ENCODE measurements at places on chromosomes 6 and 20. TPM values are rescaled to one million over a fixed set of nuclear protein-coding genes. Genes with fewer than 3 reads are reported as not detected.
A peak's percentile ranks its signal among the peaks of the same experiment; 100 is the strongest.

DNA sequence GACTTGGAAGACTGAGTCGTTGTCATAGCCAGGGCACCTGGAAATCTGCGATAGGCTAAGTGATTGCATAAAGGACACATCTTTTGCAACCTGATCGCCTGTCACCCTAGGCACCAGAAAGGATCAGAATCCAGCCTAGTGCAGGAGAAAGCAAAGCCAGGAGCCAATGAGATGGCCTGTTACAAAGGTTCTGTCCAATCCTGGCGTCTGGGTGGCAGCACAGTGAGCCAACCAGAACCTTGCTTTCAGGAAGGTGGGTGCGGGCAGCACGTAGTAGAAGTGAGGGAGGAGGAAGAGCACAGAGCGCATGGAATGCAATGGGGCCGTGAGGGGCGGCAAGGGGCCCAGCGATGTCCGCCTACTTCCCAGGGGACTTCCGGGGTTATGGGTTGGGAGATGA, 120.4 kb upstream of the GGTLC1 start:
- peak; percentile 17 for ATAC-seq

DNA sequence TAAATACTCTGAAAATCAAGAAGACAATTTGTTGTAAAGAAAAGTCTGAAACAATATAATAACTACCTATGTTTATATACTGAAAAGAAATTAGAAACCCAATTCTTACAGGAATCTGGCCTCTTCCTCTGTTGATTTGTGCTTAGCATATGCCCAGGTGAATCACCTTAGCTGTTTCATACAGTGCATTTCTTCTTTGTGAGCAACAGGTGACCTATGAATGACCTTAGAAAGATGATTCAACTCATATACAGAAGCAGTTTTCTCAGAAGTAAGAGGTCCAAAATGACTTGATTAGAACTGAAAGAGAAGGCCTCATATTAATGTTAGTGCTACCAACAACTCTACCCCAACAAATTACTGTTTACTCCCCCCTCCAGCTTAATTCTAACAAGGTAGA, 419.5 kb upstream of the ID4 start:
- ATAC-seq = peak; percentile 92

- ATAC-seq = no peak
Observed at GRCh38 chr20:61052195-61052750, 199.8 kb upstream of the CDH4 start.

- ATAC-seq = no peak
Observed at GRCh38 chr6:15342114-15342513, 96.2 kb downstream of the JARID2 start.

DNA sequence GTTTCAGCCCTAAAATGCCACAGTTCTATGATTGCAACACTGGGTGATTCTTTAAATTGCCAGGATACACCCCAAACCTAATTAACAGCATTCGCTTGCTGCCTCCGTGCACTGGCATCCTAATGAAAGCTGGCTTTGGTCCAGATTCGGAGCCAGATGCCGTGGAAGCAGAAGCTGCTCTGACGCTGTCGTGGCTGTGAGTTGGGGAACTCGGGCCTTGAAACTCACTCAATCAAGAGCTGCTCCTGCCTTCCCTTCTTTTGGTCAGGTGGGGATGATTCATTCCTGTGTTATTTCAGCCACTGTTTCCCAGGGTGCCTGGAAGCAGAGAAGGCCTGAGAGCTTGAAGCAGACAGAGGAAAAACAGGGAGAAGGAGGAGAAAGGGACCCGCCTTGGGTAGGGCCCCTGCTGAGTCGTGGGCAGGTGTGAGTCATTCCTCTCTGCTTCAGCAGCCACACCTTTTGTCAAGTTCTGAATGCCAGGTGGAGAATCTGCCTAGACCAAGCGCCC, 36.2 kb upstream of the DSP start:
- ATAC-seq = peak; percentile 93

- no peak for ATAC-seq
Observed at GRCh38 chr6:16130437-16130891, 1.6 kb downstream of the MYLIP start.

GRCh38 chr6:157904999-157905398, 76.7 kb upstream of the SYNJ2 start:
- no peak for ATAC-seq

DNA sequence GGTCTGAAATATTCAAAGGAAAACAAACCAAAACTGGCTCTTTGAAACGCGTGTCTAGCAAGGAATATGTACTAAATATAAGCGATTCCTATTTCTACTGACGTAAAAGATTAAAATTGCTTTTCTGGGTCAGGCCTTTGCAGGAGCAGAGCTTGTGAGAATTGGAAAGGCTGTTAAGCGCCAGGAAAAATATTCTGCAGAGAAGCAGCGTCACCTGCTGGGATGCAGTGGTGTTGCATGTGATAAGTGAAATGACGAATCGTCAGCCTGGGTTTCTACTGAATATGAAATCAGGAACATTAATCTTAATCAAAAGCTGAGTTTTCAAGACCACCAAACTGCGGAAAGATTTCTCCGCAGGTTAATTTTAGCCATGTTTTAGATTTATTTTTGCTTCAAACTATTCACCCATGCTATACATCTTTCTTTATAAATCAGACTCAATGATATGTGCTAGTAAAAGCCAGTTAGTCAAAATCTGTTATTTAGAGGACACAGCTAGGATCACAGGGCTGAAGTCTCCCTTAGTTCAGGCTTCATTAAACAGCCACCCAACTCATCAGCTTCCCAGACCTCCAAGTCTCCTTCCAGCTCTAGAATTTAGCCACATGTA, 67.4 kb downstream of the ALDH8A1 start:
- ATAC-seq = peak; percentile 90

- peak; percentile 86 for ATAC-seq
Observed at GRCh38 chr6:47698342-47698787, at the start of gene ADGRF4. Gene ADGRF4 (plus strand): TSS chr6:47698580. CDS start chr6:47707246, 8,666 bp downstream.

- no peak for ATAC-seq
Observed at GRCh38 chr6:168609914-168610490, 169.0 kb downstream of the SMOC2 start.

GRCh38 chr6:90209527-90209926, 87.1 kb downstream of the BACH2 start:
- ATAC-seq = no peak

DNA sequence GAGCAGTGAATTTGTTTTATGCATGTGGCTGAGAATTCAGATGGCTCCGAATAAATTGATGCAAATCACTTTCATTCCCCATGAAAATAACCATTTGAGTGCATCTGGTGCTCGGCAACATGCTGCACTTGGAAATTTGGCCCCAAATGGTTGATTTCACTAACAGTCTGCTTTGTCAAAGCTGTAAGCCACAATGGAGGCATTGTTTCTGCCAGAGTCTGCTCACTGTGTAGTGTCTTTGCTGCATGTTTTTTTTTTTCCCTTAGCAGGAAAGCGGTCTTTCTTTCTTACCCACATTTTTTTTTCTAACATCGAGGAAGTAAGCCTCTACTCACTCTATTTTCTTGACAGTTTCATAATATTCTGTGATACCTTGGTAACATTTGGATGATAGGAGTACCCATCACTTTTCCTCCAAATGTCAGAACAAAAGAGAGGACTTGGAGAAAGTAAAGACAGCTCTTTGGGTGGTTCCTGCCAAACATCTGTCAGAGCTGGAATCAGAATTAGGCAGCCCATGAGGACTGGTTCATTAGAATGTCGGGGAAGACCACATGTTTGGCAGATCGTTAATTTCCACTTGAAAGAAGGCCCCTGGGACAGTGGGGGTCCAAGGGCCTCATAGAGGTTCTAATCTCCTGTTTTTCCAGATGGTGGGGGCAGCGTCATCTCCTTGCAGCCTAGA, 149.5 kb downstream of the DOK5 start:
- ATAC-seq = no peak

GRCh38 chr6:127912914-127913313, 12.1 kb upstream of the THEMIS start:
- no peak for ATAC-seq

- ATAC-seq = no peak
Observed at GRCh38 chr6:163608204-163608644, 193.7 kb downstream of the QKI start.

DNA sequence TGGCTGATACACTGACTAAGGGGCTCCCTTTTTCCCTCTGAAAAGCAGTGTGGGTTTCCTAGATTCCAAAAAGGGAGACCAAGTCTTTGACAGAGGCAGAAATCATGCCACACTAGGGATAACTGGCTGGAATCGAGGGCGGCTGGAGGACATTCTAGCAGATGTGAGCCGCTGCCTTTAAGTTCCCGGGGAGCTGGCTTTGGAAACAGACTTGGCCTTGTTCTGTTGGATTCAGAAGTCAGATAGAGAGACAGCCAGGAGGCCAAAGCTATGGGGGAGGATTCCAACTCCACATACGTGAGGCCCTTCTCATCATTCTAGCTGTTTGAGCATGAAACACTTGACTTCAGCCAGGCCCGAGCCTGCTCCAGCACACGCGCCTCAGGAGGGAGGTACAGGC, 109.9 kb upstream of the FOXC1 start:
- no peak for ATAC-seq

DNA sequence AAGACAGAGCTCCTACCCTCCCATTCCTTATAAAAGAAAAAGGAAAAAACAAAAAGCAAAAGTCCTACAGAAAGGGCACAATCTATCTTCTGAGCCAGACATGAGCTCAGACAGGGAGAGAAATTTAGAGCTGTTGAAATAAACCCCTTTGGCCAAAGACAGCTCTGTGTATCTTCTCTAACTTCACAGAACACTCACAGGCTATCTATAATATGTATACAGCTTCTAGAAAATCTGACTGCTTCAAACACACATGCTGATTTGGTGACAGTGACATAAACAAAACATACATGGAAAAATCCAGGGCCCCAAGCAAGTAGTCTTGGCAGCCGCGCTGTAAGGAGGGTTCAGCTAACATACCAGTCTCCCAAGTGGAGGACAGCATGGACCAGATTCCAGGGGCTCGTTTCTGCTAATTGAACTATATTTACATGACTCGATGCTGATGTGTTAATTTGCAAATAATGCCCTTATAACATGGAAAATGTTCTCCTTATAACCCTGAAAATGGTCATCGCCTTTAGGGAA, 37.0 kb downstream of the MTFR2 start:
- ATAC-seq = no peak

GRCh38 chr6:128350416-128351254, 169.8 kb downstream of the PTPRK start:
- ATAC-seq = peak; percentile 82

- ATAC-seq = peak; percentile 79
Observed at GRCh38 chr20:52859156-52859876, 112.8 kb upstream of the TSHZ2 start.

DNA sequence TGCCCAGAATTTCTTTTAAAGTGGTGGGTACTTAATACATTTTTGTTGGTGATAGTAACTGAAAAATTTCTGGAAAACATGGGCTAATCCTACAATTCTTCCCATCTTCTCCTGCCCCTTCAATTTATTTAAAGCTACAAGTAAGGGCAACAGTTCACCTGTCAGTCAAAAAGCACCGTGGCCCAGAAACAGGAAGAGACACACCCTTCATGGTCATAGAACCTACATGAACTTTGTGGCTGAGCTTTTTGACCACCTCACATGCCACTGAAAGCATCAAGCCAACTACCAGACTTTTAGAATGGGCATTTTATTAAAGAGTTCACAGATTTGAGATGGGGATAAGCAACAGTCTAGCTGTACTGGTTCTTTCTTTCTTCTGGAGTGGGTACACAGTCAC, 201.1 kb upstream of the CNR1 start:
- ATAC-seq = no peak

DNA sequence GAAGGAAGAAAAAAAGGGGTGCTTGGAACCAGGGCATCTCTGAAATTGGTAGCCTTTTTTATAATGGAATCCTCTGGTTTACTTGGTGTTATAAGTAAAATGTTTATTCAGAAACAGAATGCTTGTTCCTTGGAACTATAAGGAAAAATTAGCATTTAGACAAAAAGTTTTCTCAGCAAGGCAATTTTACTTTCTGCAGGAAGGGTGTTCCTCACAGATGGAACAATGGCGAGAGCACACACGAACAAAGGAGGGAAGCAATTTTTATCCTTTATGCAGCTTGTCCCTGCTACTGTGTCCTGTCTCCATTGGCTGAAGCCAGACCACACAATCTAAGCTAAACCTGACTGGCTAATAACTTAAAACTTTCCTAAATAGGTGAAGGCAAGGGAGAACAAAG, 22.7 kb upstream of the FANCE start:
- ATAC-seq = no peak

- ATAC-seq = no peak
Observed at GRCh38 chr6:151286214-151286613, 46.4 kb downstream of the AKAP12 start.

GRCh38 chr20:44739942-44740341, 5.7 kb upstream of the KCNK15 start:
- ATAC-seq = no peak

KCNK16 gene
- total RNA-seq = not detected

GNAS-AS1 gene
- total RNA-seq = 0.64 TPM

KIF25 gene
- not detected for total RNA-seq

CCM2L gene
- 1.2 TPM for total RNA-seq

HELZ2 gene
- total RNA-seq = 32.0 TPM

NOX3 gene
- not detected for total RNA-seq

PHACTR1 gene
- total RNA-seq = 1.6 TPM

BMP2 gene
- 3.5 TPM for total RNA-seq

REV3L gene
- total RNA-seq = 17.7 TPM

BPIFB1 gene
- 8.3 TPM for total RNA-seq

TMEM151B gene
- not detected for total RNA-seq

CAGE1 gene
- 0.28 TPM for total RNA-seq

SIRPA gene
- 15.1 TPM for total RNA-seq

C2 gene
- 2.9 TPM for total RNA-seq

EPPIN gene
- not detected for total RNA-seq

LY6G6D gene
- not detected for total RNA-seq

IL20RA gene
- 13.3 TPM for total RNA-seq

FAM83C gene
- 39.1 TPM for total RNA-seq

C6orf132 gene
- total RNA-seq = 216 TPM

NR2E1 gene
- 0.08 TPM for total RNA-seq

GCM1 gene
- total RNA-seq = not detected

VNN1 gene
- total RNA-seq = 0.12 TPM
